Hippocampal formation (tissue), 2 donors: ENCODE measurements at places on chromosomes 2 and 18.

GRCh38 chr18:12520442-12520992 lies 112.8 kb downstream of the PRELID3A start:
- DNase-seq = no peak

DNA sequence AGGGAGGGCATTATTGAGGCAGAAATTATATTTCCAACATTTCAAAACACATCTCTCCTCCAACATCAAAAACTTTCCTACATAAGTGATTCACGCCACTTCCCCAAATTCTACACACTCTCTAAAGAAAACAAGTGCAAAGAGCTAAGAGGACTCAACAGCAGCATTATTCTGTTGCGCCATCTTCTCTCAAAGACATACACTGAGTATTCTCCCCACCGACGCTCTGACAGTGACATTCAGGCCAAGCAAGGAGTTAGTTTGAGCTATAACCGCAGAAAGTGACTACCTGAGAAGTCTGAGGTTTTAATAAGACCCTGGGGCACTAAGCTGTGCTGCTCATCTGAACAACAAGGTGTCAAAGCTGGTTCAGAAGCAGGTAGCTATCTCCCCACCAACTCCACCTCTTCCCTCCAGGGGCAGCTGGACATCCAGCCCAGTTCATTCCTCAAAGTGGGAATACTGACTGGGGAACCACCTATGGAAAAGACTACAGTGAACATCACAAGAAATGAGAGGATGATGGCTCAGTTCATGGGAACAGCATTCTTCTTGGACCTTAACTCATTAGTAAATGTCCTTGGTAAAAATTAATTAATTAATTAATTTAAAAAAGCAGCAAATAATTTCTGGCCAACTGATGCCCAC lies 309.5 kb upstream of the CCDC68 start:
- no peak for DNase-seq

DNA sequence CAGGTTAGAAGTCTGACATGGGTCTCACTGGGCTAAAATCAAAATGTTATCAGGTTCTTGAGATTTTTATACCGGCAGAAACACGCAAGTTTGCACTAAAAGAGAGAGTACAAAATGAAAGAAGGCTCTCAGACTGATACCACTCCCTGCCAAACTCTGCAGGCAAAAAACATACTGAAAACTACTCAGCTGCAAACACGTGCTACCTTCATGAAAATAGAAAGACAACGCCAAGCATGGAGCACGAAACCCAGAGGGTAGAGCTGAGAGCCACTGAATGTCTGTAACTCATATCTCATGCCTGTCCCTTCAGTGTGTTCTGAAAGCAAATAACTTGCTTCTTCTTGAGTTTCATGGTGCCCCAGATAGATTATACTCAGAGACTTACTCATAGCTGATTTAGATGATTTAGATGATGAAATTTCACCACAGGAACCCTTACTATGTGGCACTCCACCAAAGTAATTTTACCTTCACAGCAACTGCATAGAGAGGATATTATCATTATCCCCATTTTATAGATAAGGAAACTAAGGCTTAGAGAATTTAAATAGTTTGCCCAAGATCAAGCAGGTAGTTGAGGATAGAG lies 313.0 kb upstream of the SLC39A10 start:
- no peak for DNase-seq

DNA sequence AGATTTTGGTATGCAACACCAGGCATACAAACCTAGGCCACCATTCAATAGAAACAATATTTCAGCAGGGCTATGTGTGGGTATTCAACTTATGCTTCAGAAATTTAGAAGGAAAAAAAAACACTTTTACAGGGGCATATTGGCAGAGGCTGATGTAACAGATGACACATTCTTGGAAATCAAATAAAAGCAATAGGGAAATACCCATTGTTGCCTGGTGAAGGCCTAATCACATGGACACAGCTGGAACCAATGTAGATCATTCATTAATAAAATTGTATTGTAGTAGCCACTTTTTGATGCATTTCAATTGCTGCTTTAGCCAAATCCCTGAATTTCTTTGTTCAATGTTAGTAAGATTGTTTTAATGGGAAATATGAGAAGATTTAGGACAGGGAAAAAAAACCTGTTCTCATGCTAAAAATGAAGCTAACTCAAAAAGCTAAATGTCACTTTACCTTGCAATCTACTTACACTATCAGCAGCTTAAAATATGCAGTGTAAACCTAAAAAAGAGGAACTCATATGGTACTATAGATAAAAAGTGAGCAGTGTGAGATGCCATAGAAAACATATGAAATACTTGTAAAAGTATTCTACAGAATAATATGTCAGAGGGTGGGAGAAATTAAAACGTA lies 289.4 kb downstream of the ZEB2 start:
- no peak for DNase-seq

DNA sequence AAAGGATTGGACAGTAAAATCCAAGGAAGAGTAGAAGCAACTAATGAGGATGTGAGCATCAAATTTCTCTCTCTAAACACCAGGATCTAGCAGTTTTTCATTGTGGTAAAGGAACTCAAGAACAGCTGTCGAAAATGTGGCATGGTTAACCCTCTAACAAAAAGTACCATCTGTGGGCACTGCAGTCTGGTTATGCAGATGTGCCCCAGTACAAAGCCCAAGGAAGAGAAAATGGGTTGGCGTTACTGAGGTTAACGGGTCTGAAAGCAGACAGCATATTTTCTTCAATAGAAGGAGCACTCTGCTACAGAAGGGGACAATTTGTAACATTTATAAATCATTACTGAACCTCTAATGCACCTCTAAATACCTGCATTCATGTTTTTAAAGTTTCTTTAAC lies 253.0 kb upstream of the HNRNPA3 start:
- no peak for DNase-seq

DNA sequence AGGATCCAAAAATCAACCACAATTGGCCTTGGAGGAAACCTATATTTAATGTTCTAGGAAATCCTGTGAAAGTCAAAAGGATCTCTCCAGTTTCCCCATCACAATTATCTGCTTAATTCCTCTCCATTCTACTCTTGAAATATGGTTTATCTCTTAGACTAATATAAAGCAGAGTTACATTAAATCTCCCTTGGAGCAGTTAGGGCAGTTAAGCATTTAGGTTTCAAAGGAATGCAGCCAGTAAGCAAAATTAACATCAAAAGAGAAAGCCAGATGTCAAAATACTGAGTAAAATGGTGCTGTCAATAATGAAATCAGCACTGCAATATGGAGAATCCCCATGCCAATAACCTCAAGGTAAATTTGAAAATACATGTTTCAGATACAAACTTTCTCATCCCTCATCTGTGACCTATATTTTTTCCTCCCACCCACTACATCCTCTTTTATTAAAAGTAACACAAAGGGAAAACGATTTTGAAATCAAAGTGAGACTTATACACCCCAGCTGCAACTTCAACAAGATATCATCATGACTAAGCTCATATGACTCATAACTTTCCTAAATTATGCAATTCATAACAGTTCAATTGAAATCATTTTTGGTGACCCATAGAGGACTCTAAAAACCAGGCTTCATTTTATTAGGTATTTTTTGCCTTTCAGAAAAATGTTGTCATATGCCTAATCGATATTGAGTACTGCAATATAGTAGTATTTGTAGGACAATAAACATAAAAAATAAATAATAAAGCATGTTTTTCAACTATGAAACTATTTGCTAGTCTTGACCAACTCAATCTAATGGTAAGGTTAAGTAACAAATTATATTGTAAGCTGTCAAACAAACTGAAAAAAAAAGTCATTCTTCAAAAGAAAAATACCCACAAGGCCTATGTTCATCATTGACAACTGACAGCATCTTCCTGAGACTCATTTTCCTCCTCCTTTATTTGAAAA lies 3.1 kb downstream of the ADAM17 start:
- no peak for DNase-seq

- DNase-seq = no peak
Measured at GRCh38 chr2:118386641-118387302, 298.5 kb downstream of the INSIG2 start.

DNA sequence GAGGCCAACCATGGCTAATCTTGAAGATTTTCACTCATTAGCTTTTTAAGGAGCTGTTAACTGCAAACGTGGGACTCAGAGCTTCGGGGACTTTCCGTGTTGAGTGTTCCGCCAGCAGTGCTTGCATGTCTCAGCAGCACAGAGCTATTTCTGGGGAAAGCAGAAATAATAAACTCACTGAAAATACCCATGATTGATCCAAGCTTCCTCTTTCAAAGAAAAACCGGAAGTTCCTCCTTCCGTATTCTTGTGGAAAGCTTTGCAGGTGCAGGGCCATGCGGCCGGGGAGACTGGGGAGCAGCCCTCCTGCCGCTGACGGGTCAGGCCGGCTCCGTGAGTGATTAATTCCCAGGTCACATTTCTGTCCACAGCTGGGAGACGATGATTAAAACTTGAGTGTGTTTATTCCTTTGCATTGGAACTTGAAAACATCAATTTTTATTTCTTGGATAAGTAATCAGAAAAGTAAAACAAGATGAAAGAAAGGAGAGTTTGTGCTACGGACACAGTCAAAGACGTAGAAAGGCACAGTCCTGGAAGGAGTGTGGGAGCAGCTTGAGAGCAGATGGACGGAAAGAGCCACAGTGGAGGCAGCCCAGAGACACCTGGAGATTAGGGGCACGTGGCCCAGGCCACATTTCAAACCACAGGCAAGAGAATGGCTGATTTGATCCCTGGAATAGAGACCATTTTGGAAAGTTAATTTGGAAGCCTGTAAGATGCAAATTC lies 54.2 kb upstream of the CTDP1 start:
- DNase-seq = no peak

DNA sequence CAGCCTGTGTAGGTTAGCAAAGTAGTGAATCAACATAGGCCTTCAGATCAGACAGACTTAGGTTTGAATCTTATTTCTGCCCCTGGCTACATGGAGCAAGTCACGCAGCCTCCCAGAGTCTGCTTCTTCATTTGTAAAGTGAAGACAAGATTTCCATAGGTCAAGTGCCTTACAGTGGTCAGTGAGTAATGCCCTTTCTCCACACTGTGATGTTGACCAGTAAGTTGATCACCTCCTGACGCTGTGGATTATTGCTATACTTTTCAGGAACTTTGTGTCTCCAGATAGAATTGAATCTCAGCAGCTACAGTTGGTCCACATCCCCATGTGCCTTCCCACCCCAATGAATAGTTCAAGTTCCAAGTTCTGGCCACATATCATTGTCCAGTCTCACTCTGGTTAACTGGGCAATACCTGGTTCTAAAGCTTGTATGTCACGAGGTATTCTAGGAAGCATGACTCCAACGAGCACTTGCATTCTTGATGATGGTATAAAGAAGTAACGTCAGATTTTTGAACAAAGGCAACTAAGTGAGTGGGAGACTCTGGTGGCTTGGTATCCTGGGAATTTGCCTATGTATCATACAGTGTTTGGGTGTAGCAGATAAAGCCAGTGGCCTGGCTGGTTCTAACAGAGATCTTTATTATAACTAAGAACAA lies 2.1 kb upstream of the CLIP4 start:
- DNase-seq = no peak

DNA sequence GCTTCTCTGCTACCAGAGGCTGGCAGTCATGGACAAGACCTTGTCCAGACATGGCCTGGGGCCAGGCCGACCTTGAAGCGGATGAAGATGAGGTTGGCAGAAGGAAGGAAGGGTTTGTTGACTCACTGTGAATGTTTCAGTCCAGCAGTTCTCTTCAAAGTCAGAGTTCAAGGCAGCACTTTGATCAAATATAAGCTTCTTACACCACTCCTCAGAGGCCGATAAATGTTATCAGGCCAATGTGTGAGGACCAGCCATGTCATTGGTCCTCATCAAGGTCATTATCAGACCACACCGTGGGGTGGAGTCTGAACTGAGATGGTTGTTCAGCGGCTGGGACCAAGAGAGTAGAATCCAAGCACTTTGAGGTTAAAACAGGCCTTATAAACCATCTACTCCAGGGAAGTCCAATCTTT lies 35.5 kb downstream of the QPCT start:
- DNase-seq = no peak

- no peak for DNase-seq
Measured at GRCh38 chr2:173872714-173873113, 92.5 kb downstream of the SP3 start.

GRCh38 chr2:132609101-132609890 lies 60.7 kb downstream of the LYPD1 start:
- no peak for DNase-seq

DNA sequence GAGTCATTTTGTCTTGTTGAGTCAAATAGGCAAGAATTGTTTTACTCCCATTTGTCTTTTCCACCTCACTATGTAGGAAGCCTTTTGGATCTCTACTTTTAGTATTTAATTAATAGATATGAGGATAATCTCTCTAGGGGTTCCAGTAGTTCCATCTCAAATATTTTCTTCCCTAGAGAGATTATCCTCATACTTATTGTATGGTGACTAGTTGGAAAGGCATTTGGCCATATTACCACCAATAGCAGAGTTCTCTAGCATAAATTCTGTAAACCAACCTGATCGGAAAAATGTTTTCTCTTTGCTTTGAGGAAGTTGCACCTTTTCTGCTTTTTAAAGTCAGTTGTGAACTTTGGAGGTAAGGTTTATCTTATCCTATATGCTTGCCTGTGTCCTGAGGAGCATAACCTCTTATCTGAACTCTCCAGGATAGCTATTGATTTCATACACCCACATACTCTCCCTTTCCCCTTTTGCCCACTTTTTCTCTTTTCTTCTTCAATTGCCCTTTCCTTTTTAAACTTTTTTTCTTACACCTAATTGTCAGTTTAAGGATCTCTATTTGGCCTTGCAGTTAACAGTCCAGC lies 100.8 kb downstream of the GALNT1 start:
- no peak for DNase-seq

GRCh38 chr18:61894751-61895524 lies 2.1 kb upstream of the RNF152 start:
- no peak for DNase-seq

- no peak for DNase-seq
Measured at GRCh38 chr2:67904966-67905365, 157.8 kb downstream of the C1D start.

- no peak for DNase-seq
Measured at GRCh38 chr2:190413421-190413820, 5.3 kb downstream of the MFSD6 start.

DNA sequence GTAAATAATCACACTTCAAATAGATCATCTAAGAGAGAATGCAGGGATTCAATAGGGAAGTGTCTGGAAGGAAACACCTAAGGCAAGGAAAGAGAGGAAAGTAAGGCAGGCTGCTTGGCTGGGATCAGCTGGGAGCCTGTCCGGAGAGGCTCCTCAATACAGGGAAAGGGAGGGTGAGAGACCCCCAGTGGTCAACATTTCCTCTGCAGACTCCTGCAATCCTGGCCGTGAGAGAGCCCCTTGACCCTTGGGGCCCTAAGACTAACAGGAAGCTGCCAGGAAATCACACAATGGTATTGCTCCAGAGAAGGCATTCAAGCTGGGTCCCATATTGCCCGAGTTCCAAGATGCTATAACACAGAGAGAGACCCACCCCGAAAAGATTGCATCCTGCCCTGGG lies 549.4 kb downstream of the NYAP2 start:
- no peak for DNase-seq

DNA sequence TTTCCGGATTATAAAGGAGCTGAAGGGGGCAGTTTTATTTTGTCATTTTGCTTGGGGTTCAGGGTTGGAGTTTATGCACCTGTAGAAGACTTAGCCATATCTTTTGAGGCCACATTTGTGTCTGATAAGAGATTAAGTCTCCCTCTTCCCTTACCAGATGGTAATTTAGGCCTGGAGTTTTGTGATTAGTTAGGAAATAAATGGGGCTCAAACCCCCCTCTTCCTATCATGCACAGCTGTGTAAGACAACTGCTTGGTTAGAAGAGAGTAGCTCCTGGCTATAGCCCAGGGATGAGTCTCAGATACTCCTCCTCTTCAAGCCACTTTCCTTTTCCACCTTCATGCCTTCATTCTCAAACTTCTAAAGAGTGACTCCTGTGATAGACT lies 802 bp upstream of the SAP130 start:
- DNase-seq = no peak

- no peak for DNase-seq
Measured at GRCh38 chr2:12001621-12002020, 255.2 kb downstream of the LPIN1 start.
